ENCODE measurements at places on chromosomes 2 and 18.

GRCh38 chr2:119156105-119156890, 2.3 kb downstream of the C1QL2 start:
- peak overlapping the region; percentile 33 for H3K4me3 ChIP-seq
- H3K4me1 ChIP-seq: peaks cover 6% of the 10 kb centered on the region
- DNase-seq: no peak

DNA sequence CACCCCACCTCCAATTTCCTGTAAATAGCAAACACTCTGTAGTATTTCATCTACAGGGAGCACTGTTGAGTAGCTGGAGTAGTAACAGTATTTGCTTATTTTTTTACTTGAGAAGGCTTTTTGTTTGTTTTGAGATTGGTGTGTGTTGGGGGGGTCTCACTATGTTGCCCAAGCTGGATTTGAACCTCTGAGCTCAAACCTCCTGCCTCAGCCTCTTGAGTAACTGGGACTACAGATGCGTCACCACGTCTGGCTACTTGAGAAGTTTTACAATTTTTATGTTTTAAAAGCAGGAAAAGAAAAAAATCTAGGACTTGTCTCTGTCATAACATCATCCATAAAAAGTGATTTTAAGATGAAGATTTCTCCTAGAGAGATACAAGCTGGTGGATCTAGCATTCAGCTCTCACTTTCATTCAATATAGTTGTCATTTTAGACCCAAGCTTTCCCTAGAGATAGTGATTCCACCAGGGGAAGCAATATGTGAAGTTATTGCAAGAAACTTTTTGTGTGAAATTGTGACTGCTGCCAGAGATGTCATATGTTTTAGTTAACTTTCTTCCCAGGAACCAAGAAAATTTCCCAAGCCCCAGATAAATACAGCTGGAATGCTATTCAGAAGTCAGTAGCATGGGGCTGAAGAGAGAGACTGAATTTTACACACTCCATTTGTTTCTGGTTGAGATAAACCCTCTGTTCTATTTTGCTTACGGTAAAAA, 60.2 kb upstream of the MAP4K3 start:
- H3K27me3 ChIP-seq: no peaks in the 10 kb centered on the region
- H3K4me3 ChIP-seq: no peak overlapping the region
- H3K4me1 ChIP-seq: peaks cover 3% of the 10 kb centered on the region
- no peaks in the 10 kb centered on the region for H3K36me3 ChIP-seq
- DNase-seq: no peak

GRCh38 chr2:220452561-220452960, 825.1 kb downstream of the SLC4A3 start:
- no peaks in the 10 kb centered on the region for H3K36me3 ChIP-seq
- no peak for DNase-seq
- no peaks in the 10 kb centered on the region for H3K27me3 ChIP-seq
- H3K27ac ChIP-seq: no peak overlapping the region

DNA sequence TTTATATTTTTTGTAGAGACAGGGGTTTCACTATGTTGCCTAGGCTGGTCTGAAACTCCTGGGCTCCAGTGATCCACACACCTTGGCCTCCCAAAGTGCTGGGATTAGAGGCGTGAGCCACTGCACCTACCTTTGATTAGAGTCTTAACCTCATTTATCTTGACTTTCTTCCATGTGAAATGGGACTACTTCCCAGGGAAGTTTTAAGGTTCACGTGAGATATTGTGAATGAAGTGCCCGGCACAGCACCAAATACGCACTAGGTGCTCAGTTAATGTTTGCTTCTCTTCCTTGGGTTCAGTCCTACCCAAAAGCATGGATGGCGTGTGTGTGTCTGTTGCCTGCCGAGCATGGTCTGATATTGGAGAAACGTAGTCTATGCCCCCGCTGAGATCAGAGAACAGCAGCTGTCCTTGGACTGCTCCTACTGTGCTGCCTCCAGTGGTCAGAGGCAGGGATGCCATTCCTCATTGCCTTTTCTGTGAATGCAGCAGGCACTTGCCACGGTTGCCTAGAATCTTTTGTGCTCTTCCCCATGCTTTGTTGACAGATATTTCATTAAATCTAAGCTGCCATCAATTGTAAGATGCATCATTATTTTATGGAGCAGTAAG, 12.3 kb upstream of the TFCP2L1 start:
- H3K27me3 ChIP-seq: no peaks in the 10 kb centered on the region
- no peaks in the 10 kb centered on the region for H3K4me1 ChIP-seq
- no peak overlapping the region for H3K27ac ChIP-seq

- no peaks in the 10 kb centered on the region for H3K36me3 ChIP-seq
- no peak overlapping the region for H3K27ac ChIP-seq
- no peaks in the 10 kb centered on the region for H3K27me3 ChIP-seq
- DNase-seq: no peak
- H3K4me1 ChIP-seq: no peaks in the 10 kb centered on the region
These were observed 162.5 kb downstream of the CCDC102B start for GRCh38 chr18:68960355-68960754.

DNA sequence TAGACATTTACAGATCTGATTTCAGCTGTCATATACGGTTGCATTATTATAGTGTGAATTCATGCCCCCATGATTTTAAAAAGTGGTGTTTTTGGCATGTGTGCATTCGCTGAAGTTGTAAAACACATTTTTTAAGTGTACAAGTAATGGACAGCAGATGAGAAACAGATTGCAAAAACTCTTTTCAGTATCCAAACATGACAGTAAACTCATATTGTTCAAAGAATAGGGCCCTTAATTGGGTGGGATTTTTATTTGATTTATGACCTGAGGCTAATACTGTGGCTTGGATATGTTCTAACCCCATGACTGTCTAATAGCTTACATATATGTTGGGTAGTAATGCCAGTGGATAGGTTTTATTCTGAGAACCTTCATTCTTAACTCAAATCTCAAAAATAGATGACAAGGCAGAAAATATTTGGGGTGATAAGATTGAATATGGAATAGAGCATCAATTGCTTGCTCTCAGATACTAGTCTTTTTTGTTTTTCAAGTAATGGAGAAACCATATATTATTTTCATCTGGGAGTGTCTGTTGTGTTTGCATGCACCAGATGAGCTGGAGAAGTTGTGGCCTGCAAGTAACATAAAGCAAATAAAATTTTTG, 118.6 kb downstream of the PARD3B start:
- no peak overlapping the region for H3K27ac ChIP-seq
- no peak overlapping the region for H3K4me3 ChIP-seq
- no peaks in the 10 kb centered on the region for H3K36me3 ChIP-seq

- no peak overlapping the region for H3K27ac ChIP-seq
- H3K4me1 ChIP-seq: no peaks in the 10 kb centered on the region
- no peak for DNase-seq
- H3K4me3 ChIP-seq: no peak overlapping the region
- H3K36me3 ChIP-seq: no peaks in the 10 kb centered on the region
- H3K27me3 ChIP-seq: no peaks in the 10 kb centered on the region
These were observed 50.4 kb upstream of the EPAS1 start for GRCh38 chr2:46246790-46247189.

GRCh38 chr2:181419129-181419855, 37.9 kb upstream of the ITGA4 start:
- peaks cover 1% of the 10 kb centered on the region for H3K4me1 ChIP-seq
- no peak for DNase-seq
- H3K36me3 ChIP-seq: no peaks in the 10 kb centered on the region
- no peak overlapping the region for H3K27ac ChIP-seq
- no peak overlapping the region for H3K4me3 ChIP-seq
- no peaks in the 10 kb centered on the region for H3K27me3 ChIP-seq

- H3K27ac ChIP-seq: no peak overlapping the region
- H3K36me3 ChIP-seq: no peaks in the 10 kb centered on the region
- no peak overlapping the region for H3K4me3 ChIP-seq
- DNase-seq: no peak
- no peaks in the 10 kb centered on the region for H3K4me1 ChIP-seq
These were observed 103.1 kb upstream of the THOC1 start for GRCh38 chr18:370751-371608.

- H3K36me3 ChIP-seq: no peaks in the 10 kb centered on the region
- no peaks in the 10 kb centered on the region for H3K4me1 ChIP-seq
- no peak overlapping the region for H3K4me3 ChIP-seq
These were observed 15.2 kb upstream of the GALM start for GRCh38 chr2:38650717-38651116.

GRCh38 chr18:70292628-70293027, 3.8 kb downstream of the SOCS6 start:
- no peak for DNase-seq
- no peaks in the 10 kb centered on the region for H3K27me3 ChIP-seq
- H3K4me3 ChIP-seq: no peak overlapping the region
